ENCODE measurements at places on chromosomes 16 and 17.
A peak's percentile ranks its signal among the peaks of the same experiment; 100 is the strongest.

- DNase-seq, result no peak
These were observed 339.8 kb upstream of the SALL1 start for GRCh38 chr16:51490866-51491265.

GRCh38 chr17:34413443-34414119, 50.5 kb upstream of the CCL1 start:
- DNase-seq, result no peak

- peak; percentile 5 for DNase-seq
These were observed 37.0 kb downstream of the STXBP4 start for GRCh38 chr17:55005520-55005919.

- no peak for DNase-seq
These were observed 3.0 kb upstream of the IL4R start for GRCh38 chr16:27310576-27311447.

DNA sequence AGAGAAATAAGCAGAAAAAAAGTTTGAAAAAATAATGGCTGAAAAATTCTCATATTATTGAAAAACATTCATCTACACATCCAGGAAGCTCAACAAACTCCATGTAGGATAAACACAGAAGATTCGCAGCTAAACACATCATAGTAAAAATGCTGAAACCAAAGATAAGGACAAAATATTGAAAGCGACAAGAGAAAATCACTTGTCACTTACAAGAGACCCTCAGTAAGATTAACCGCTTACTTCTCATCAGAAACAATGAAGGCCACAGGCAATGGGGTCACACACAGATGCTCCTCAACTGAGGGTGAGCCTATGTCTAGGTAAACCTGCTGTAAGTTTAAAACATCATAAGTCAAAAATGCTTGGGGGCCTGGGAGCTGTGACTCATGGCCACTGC, 38.1 kb upstream of the METRNL start:
- no peak for DNase-seq

GRCh38 chr16:468068-468821, 42.8 kb downstream of the RAB11FIP3 start:
- no peak for DNase-seq

- no peak for DNase-seq
These were observed 169.8 kb downstream of the MRTFB start for GRCh38 chr16:14240964-14241363.

DNA sequence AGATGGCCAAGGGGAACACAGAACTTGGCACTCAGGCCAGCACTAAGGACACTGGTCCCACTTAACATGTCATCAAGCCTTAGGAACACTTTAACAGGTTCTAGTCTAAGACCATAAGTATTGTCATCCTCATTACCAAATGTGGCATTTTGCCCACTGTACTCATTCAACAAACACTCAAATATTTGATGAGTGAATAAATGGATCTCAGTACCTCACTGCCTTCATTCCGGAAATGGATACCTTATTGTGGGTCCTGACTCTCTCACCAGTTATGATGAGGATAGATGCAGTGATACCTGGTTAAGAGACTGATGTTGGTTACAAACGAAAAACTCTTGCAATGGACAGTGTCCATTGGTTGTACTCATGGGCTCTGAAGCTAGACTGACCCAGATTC, 455.2 kb upstream of the DYNLRB2 start:
- no peak for DNase-seq

DNA sequence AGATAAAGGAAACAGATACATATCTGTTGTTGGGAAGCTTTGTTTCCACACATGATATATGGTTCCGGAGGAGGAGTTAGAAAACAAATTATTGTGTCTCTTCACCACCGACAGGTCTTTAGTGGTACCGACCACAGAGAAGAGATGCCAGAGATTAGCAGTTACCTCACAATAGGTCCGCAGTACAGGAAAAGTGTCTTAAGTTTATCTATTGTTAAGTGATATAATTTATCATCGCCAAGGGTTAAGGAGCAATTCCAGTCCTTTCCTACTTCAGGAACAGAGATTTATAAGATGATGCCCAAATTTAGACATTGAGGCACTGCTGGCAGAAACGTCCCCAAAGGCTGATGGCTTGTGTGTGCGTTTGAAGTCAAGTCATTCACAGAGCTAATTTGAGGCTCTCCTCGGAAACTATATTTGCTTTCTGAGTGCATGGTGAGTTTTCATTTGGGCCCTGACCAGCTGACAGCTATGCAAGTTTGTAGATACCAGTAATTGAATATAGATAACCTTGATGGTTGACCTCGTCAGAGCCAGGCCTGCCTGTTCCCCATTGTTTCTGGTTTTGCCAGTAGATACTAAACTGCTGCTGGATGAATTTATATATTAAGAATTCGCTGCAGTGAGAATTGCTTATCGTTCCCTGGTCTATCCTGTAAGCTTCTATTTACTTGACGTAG, 196.4 kb upstream of the IRX3 start:
- no peak for DNase-seq

DNA sequence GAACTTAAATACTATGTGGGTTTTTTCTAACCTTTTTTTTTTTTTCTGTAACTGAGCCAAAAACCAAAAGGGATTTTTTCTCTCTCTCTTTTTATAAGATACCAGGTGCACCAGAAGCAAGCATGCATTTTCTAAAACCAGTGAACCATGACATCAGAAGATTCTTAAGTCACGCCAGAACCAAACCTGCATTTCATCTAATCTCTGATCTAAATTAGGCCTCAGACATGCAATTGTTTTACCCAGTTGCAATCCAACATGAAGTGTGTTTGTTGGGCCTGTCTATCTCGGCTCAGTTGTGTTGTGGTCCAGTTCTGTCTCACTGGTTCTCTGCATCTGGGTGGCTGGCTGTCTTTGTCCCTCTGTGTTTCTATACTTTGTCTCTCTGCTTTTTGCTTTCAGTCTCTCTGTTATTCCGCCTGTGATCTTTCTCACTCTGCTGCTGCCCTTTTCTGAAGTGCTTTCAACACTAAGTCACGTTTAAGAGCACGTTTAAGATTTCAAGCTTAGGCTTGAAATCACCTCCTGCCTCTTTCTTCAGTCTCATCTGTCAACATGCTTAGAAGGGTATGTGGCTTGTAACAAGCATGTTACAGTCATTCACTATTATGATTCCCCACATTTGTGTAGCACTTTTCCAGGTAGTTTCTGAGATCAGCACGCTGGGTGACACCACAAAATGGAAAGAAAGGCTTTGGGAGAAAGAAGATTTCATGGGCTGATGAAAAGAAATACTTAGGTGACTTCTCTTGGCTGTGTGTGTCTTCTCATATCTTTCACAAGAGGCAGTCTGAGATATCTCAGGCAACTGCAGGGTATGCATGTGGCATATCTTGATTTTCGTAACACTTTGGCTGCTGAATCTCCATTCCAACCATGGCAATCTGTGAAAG, 488.9 kb downstream of the SHISA9 start:
- no peak for DNase-seq

GRCh38 chr16:19926449-19927390, 42.1 kb upstream of the GPRC5B start:
- DNase-seq, result peak; percentile 80
